SIG-M5 (cell line): ENCODE measurements at places on chromosomes 5 and 9.

DNA sequence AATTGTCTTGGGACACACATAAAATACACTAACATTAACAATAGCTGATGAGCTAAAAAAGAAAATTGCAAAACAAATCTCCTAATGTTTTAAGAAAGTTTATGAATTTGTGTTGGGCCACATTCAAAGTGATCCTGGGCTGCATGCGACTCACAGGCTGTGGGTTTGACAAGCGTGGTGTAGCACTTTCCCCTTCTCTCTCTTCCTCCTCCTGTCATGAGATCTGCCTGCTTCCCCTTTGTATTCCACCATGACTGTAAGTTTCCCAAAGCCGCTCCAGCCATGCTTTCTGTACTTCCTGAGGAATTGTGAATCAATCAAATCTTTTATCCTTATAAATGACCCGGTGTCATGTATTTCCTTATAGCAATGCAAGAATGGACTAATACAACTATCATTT lies 178.0 kb downstream of the TLR4 start:
- DNase-seq: no peak

DNA sequence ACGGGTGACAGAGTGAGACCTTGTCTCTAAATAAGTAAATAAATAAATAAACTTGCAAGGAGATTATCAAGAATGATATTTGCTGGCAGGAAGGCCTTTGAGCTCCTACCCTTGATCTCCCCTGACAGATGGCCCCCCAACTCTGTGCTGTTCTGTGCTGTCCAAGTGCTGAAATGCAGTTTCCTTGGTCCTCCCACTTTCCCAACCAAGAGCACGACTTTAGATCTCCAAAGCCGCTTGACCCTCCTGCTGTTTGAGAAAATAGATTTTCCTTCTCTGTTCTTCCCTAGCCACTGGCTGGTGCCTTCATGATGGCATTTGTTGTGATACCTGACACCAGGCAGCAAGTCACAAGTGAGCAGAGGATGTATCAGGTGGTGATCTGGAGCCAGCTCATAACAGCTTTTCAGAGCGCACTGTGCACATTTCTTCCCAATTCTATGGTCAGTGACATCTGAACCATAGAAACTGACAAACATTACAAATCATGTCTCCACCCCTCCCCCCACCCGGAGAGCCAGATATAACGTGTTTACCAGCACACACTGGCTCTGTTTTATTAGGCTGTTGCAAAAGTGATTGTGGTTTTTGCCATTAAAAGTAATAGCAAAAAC lies 80.0 kb upstream of the PUM3 start:
- DNase-seq: no peak

DNA sequence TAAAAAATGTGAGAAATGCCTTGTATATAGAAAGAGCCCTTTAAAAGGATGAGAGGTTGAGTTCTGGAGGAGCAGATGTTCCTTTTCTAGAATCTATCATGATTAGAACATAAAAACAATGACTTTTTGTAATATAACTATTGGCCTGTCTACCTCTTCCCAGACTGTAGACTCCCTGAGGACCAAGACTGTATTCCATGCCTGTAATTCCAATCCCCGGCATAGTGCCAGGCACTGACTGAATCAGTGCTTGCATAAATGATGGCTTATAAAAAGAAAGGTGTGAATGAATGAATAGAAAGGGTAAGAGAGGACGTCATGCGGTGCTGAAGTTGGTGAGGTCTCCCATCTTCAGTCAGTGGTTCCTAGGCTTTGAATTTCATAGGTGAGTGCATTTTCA lies 92.6 kb upstream of the GDNF start:
- DNase-seq: no peak

GRCh38 chr5:173742432-173742816 lies 126.0 kb upstream of the BOD1 start:
- DNase-seq: no peak

- no peak for DNase-seq
These were observed 31.6 kb downstream of the RETREG1 start for GRCh38 chr5:16585041-16585667.

GRCh38 chr5:131263648-131264450 lies at the start of gene CDC42SE2:
CDC42SE2 (plus strand) TSS chr5:131264053; CDS start chr5:131359494, 95,441 bp downstream.
- DNase-seq: peak; percentile 33

GRCh38 chr9:80387828-80388227 lies 816.1 kb downstream of the TLE4 start:
- no peak for DNase-seq

GRCh38 chr5:30926218-30926617 lies 267.3 kb upstream of the CDH6 start:
- no peak for DNase-seq

GRCh38 chr9:34362614-34363214 lies 14.0 kb downstream of the MYORG start:
- DNase-seq: no peak

DNA sequence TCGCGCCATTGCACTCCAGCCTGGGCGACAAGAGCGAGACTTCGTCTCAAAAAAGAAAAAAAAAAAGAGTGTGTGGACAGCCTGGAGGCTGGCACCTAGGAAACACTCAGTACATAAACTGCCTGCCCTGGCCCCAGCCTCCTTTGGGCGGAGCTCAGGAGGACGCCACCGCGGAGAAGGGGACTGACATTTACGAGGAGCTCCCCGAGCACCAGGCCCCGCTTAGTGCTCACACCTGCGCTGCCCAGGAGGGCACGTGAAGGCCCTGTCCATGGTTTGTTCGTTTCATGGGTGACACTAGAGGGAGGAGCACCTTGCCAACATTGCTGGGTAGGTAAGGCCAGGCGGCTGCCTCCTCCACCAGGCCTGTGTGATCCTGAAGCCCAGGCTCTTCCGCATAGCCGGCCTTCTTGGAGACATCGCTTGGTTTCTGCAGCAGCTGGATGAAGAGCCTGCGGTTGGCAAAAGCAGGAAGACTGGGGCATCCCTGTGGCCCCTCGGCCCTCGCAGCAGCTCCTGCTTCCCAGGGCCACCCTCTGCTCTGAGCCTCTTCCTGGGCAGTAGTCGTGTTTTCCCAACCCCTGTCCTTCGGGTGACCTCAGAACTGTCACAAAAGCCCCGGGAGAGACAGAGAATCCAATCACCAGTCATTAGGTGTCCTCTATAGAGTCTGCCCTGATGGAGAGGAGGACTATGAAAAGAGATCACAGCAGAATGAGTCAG lies 26.2 kb upstream of the LAMC3 start:
- no peak for DNase-seq

DNA sequence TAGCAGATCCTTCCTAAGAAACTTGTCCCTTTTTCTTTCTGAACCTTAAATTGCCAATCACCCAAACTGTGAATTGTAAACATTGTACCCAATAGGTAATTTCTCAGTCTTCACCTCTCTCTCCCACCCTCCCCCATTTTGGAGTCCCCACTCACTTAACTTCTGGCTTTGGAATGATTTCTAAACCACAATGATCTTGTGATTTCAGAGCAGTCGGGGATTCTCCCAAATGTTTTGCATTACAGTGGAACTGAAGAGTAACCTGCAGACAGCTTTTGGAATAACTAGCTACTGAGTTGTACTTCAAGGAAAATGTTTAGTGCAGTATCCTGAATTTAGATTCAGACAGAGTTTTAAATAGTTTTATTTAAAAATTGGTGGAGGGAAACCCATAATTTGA lies 19.2 kb downstream of the SLC27A6 start:
- no peak for DNase-seq

DNA sequence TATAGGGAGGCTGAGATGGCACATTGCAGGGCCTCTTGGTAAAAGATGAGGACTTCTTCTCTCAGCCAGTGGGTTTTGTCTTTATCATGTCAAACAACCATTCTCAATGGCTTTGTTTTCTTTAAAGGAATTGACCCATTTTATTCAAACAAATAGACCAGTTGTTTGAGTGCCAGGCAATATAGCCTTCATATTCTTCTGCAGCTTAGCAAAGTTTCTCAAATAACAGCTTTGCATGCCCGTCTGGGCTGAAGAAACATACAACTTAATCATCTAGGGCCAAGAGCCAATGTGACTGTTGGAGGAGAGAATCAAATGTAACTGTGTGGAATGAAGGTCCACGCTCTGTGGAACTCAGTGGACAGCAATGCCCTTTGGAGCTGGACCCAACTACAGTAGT lies 57.4 kb upstream of the ADRA1B start:
- no peak for DNase-seq

- DNase-seq: no peak
These were observed 15.7 kb downstream of the PCDH12 start for GRCh38 chr5:141942185-141942857.

DNA sequence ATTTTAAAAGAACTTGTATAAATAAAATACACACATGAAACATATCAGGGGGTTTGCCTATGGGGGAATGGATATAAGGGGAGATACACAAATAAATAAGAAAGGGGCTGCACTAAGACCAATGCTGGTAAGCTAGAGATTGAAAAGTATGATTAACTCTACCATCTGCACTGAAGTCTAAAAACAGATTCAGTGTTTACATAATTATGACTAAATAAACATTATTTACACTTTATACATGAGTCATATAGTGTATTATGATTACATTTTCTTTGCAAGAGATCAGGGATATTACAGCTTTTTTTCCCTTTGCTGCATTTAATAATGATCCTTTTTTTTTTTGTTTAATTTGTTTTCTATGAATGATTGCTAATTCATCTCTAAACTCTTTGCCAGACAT lies 367.9 kb downstream of the TMEM38B start:
- DNase-seq: no peak

DNA sequence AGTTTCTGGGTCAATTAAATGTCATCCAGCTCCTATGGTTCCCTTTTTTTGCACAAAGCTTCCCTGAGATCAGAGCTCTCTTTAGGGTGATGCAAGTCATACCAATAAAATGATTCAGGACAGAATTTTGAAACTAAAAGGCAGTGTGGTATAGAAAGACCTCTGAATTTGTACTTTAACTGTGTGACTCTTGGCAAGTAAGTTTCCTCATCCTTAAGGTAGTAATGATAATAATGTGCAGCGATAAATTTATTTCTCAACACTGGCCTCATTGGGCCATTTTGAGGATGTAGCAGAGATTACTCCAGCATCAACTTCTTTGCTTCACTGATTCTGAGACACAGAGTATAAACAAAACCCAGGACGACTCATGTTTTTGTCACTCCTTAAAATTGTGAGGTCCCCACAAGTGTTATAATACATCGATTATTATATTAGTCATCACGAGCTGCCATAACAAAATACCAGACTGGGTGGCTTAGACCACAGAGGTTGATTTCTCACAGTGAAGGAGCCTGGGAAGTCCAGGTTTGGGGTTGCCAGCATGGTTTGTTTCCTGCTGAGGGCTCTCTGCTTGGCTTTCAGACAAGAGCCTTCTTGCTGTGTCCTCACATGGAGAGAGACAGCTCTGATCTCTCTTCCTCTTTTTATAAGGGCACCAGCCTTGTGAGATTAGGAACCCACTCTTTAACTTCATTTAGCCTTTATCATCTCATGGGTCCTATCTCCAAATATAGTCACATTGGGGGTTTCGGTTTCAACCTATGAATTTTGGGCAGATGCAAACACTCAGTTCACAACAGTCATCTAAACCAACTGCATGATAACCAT lies 293.0 kb downstream of the ZNF608 start:
- no peak for DNase-seq

GRCh38 chr9:93061791-93062763 lies 3.6 kb downstream of the SUSD3 start:
- DNase-seq: no peak

DNA sequence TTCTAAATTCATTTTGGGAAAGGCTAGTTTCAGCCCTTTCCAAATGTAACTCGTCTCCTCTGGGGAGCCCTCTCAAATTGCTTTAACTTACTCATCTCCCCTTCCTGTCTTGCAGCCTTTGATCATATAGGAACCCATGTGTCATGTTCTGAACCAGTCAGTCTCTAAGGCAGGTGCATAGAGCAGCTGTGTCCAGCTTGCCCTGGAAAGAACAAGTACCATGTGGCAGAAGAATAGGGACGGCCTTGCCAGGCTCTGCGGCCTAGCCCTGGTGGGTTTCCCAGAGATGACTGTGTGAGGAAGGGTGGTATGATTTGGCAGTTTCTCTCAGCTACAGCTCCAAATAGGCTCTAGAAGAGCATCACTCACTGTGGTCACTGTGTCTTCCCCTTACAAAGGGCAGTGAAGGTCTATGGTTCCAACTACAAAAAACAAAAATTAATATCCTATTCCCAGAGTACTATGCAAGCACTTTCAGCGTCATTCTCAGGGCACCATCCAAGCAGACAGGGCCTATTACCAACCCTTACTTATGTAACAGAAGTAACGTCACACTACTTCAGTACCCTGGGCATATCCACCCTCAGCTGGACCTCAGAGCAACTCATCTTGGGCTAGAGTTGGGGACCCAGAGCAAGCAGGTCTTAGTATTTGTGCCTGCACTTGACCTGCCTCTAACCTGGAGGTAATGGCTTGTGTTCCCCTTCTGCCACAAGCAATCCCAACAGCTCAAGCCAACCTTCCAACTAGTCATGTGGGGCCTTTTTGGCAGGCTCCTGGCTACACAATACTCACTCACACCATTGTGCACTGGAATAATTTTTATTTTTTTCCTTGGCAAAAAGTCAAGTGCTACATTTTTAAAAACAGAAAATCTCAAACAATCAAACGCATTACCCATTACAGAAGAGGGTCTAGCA lies 37.2 kb upstream of the UBAP2 start:
- no peak for DNase-seq

GRCh38 chr5:36396640-36397039 lies 94.9 kb upstream of the RANBP3L start:
- no peak for DNase-seq

GRCh38 chr5:178439493-178440180 lies 150.6 kb downstream of the COL23A1 start:
- no peak for DNase-seq

- DNase-seq: no peak
These were observed 23.1 kb downstream of the IQGAP2 start for GRCh38 chr5:76425928-76426804.

DNA sequence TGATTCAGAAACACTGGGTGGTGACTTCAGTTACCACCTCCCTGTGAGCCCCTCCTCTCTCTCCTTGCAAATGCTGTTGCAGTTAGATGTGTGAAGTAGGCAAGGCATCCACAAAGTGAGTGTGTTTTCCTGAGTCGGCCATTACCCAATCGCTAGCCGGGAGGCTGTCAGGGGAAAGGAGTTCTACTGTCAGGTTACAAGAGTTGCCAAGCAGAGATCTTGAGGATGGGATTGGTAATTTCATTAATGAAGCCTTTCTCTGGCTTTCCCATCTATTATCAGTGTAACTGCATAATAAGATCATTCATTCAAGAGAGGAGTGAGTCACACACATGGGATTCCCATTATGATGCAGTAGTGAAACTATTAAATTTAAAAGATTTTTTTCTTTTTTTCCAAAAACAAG lies 106.9 kb downstream of the GLDC start:
- DNase-seq: no peak

- no peak for DNase-seq
These were observed 196.5 kb upstream of the EFNA5 start for GRCh38 chr5:107867266-107867665.

DNA sequence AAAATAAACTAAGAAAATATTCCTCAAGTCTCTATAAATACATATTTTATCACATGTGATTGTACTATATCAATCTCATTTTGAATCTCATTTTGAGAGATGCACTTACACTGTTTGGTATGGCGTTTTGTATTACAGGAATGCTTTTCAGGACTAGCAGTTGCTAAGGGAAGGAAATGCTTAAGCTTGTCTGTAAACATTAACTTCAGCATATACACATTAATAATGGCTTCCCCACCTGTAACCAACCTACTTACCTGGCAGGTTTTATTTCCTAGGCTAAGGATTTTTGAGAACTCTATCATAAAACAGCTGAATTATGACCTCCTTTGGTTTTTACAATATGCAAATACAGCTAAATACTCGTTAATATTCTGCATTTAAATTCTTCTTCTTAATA lies 141.0 kb upstream of the GRHPR start:
- no peak for DNase-seq
